Astrocyte (in vitro differentiated cells and primary cell): ENCODE measurements at places on chromosomes 1 and 21. TPM values are rescaled to one million over a fixed set of nuclear protein-coding genes. Genes with fewer than 3 reads are reported as not detected.

DNA sequence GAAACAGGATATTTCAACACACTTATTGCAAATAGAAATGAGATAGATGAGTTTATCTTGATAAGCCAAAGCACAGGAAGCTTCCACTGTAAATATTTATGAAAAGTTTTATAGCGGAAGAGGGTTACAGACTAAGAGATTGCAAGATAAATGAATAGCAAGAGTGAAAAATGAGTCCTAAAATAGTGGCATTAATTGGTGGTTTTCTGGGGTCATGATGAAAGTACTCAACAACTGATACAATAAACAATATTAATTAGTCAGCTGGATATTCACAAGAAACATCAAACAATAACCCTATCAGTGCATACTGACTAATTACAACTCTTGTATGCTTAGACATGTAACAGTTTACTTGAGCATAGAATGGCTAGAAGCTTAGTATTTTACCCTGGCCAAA is 154.8 kb upstream of the CHODL start:
- no peak for DNase-seq

- DNase-seq: no peak
These were observed 34.4 kb downstream of the KIAA0040 start for GRCh38 chr1:175158170-175158591.

The CELF3 gene
- not detected in 2 replicates for total RNA-seq

The SLC1A7 gene
- not detected in 2 replicates for total RNA-seq

The NDUFS2 gene
- 59.9 and 69.0 TPM in 2 replicates for total RNA-seq

- no peak for DNase-seq
These were observed 13.5 kb upstream of the PEX10 start for GRCh38 chr1:2425892-2426291.

DNA sequence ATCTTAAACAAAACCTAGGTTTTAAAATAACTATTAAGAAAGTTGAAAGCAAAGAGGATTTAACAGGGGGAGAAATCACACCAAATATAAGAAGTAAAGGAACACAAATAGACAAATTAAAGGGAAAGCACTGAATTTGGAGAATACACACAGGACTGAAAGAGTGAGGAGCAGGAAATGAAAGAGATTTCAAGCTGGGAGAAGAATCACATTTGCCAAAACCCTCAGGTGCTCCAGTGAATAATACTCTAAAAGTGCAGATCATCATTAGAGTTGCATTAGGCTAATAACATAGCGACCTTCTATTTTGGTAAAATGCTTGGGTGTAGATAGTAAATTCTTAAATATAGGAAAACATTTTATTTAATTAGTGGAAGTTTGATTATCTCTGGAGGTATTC is 127.5 kb downstream of the TNNI3K start:
- DNase-seq: no peak

GRCh38 chr1:151008244-151009205 is at the start of gene PRUNE1:
TSS of gene PRUNE1 (plus strand) at chr1:151008449. CDS start at chr1:151008633, 184 bp downstream.
- peak; percentile 88 for DNase-seq

The DCDC2B gene
- total RNA-seq: not detected in 2 replicates

The CBR3 gene
- 2.3 and 2.8 TPM in 2 replicates for total RNA-seq

DNA sequence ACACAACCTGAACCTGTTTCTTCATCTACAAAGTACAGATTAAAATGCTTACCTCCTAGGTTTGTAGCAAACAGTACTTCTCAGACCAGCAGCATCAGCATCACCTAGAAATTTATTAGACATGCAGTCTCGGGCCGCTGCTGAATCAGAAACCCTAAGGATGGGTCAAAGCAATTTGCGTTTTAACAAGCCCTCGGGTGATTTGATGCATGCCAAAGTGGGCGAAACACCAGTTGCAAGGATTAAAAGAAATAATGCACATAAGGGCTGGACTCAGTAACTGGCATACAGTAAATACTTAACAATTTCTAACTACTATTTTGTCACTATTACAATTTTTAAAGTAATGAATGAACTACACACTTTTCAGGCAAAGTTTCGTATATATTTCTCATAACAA is 47.5 kb downstream of the SH3GLB1 start:
- no peak for DNase-seq

- peak; percentile 83 for DNase-seq
These were observed 7.2 kb downstream of the METTL13 start for GRCh38 chr1:171788696-171789095.
